ENCODE measurements at places on chromosomes 7 and 10. TPM values are rescaled to one million over a fixed set of nuclear protein-coding genes. Genes with fewer than 3 reads are reported as not detected.

NDUFA5 gene
- 39.0 TPM for polyA plus RNA-seq

SLC35G1 gene
- 2.8 TPM for polyA plus RNA-seq

GPR15LG gene
- polyA plus RNA-seq, result not detected

CACNA2D1 gene
- polyA plus RNA-seq, result 0.25 TPM

PRSS1 gene
- polyA plus RNA-seq, result not detected

CD36 gene
- polyA plus RNA-seq, result not detected

SEMA3C gene
- 21.2 TPM for polyA plus RNA-seq

C7orf57 gene
- polyA plus RNA-seq, result 0.17 TPM

VAX1 gene
- 0.15 TPM for polyA plus RNA-seq

SLC13A1 gene
- polyA plus RNA-seq, result not detected

ANLN gene
- 68.6 TPM for polyA plus RNA-seq

GTF2IRD1 gene
- polyA plus RNA-seq, result 36.7 TPM

EPHB6 gene
- polyA plus RNA-seq, result 1.5 TPM

MUC3A gene
- 0.77 TPM for polyA plus RNA-seq

AGR2 gene
- 2.1 TPM for polyA plus RNA-seq

TSPAN12 gene
- 0.29 TPM for polyA plus RNA-seq

HABP2 gene
- not detected for polyA plus RNA-seq

RNF133 gene
- not detected for polyA plus RNA-seq

FGFR2 gene
- polyA plus RNA-seq, result 11.1 TPM

SFTPA2 gene
- polyA plus RNA-seq, result not detected

SCIN gene
- 0.09 TPM for polyA plus RNA-seq

KEL gene
- 0.04 TPM for polyA plus RNA-seq

ADRB1 gene
- 0.22 TPM for polyA plus RNA-seq

ADARB2 gene
- polyA plus RNA-seq, result not detected

DHX32 gene
- polyA plus RNA-seq, result 21.3 TPM

AOAH gene
- polyA plus RNA-seq, result 0.09 TPM

VWDE gene
- polyA plus RNA-seq, result 0.09 TPM

MYOF gene
- 63.0 TPM for polyA plus RNA-seq

PNPLA8 gene
- polyA plus RNA-seq, result 5.4 TPM

IDI2 gene
- polyA plus RNA-seq, result not detected

GJD4 gene
- not detected for polyA plus RNA-seq

NXPH1 gene
- not detected for polyA plus RNA-seq

RPEL1 gene
- polyA plus RNA-seq, result not detected

CALHM3 gene
- not detected for polyA plus RNA-seq

TMEM229A gene
- polyA plus RNA-seq, result not detected

SPDYE8 gene
- polyA plus RNA-seq, result not detected

SPDYE6 gene
- not detected for polyA plus RNA-seq

AKR1D1 gene
- not detected for polyA plus RNA-seq

FAM131B gene
- 0.07 TPM for polyA plus RNA-seq

LIPK gene
- not detected for polyA plus RNA-seq

IGFBP3 gene
- polyA plus RNA-seq, result 0.64 TPM

CYP3A7 gene
- not detected for polyA plus RNA-seq

POLR1F gene
- 11.0 TPM for polyA plus RNA-seq

ELFN1 gene
- 0.02 TPM for polyA plus RNA-seq

CNOT4 gene
- 5.6 TPM for polyA plus RNA-seq

NKX2-3 gene
- not detected for polyA plus RNA-seq

ZNF107 gene
- 0.85 TPM for polyA plus RNA-seq

TCAF2 gene
- polyA plus RNA-seq, result 0.07 TPM
